CD4-positive, alpha-beta T cell treated with Interleukin-2 at 100 ng/mL for 4 hours (primary cell): ENCODE measurements at places on chromosomes 6 and 20.

DNA sequence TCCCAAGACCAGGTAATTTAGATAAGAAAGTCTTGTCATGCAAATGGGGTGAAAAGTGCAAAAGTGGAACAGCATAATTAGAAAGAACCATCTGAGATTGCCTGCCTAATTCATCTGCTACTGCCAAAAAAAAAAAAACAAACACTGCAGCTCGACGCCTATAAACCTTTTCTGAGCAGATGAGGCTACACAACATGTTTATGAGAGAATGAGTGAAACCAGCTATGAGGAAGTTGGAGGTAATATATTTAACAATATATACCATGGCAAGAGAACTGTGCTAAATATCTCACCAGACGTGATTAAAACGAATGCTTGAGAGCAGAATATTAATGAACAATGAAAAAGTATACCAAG is 50.0 kb downstream of the LAMA4 start:
- no peak for DNase-seq

- DNase-seq, result no peak
These were observed 35.7 kb downstream of the MGME1 start for GRCh38 chr20:18004384-18005031.

GRCh38 chr6:166490671-166491500 is 95.6 kb downstream of the RAMACL start:
- DNase-seq, result no peak

DNA sequence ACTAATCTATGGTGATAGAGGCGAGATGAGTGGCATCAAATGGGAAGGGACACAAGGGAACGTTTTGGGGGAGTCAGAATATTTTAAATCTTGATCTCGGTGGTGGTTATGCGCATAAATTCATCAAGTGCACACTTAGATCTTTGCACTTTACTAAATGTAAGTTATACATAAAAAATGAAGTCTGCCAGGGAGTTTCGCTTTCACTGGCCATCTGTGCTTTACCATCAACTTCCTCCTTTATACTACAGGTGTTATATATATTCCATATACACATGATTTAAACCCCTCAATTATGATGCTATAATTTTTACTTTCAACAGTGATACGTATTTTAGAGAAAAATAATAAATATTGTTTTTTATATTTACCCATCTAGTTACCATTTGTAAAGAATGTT is 97.6 kb upstream of the AKIRIN2 start:
- DNase-seq, result no peak

DNA sequence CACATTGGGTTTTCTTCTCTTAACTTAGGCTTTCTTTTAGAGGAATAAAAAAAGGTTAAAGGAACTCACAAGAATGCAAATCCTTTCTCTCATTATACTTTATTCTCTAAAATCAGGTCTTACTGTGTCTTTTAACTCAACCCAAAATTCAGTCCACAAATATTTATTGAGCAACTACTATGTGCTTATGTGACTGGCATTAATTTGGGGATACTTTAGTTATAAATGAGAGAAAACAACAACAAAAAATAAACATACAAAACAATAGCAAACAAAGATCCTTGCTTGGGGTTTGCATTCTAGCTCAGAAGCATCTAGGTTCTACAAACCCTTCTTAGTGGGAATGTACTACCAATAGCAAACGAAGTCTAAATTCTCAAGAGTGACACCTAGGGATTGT is 266.2 kb downstream of the UTRN start:
- DNase-seq, result no peak

DNA sequence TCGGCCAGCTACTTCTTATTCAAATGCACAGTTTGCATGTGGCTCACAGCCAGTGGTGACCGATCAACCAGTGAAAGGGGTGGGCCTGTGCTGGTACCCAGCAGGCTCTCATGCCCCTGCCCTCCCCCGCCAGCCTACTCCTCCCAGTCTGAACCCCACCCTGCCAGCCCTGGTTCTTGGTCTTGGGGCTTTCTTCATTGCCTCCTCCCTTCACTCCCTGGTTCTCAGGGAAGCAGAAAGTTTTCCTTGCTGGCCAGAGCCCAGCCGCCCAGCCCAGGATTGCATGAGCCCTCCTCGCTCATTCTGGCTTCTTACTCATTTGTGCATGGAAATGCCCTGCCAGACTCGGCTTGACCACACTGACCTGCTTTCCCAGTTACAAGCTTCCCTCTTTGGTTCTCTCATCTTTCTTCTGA is 40.8 kb downstream of the KCNK17 start:
- DNase-seq, result no peak

GRCh38 chr6:46876126-46876525 is 45.6 kb downstream of the ADGRF5 start:
- DNase-seq, result no peak

GRCh38 chr20:32067234-32067821 is 15.3 kb downstream of the HCK start:
- DNase-seq, result no peak

- no peak for DNase-seq
These were observed 9.5 kb downstream of the CYP39A1 start for GRCh38 chr6:46642928-46643751.

GRCh38 chr20:50276119-50277063 is 85.8 kb downstream of the CEBPB start:
- DNase-seq, result no peak

DNA sequence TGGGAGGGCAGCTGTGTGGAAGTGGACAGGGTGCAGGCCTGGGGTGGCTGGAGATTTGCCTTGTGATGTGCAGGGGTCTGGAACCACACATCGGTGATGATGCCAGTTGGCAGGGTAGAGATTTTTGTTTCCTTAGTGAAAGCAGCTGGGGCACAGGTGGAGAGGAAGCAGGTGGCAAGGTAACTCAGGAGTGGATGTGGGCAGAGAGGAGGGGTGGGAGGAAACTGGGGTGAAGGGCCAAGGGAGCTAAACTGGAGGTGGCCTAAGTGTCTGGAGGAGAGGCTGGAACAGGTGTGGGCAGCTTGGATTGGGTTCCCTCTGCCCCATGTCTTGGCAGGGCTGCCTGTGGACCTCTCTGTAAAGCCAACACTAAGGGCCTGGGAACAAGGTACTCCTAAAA is 4.7 kb upstream of the SCUBE3 start:
- DNase-seq, result no peak

DNA sequence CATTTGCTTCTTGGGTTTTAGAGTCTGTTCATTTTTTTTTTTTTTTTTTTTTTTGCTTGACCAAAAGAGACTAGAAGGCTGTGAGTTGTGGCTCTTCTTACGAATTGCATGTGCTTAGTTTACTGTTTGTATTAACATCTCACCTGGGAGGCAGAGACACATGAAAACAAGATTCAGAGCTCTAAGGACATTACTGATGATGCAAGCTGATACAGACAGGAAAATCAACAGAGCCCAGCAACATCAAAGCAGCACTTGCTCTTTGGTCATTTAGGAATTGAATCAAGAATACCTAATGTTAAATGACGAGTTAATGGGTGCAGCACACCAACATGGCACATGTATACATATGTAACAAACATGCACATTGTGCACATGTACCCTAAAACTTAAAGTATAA is 55.7 kb upstream of the HS3ST5 start:
- DNase-seq, result no peak

DNA sequence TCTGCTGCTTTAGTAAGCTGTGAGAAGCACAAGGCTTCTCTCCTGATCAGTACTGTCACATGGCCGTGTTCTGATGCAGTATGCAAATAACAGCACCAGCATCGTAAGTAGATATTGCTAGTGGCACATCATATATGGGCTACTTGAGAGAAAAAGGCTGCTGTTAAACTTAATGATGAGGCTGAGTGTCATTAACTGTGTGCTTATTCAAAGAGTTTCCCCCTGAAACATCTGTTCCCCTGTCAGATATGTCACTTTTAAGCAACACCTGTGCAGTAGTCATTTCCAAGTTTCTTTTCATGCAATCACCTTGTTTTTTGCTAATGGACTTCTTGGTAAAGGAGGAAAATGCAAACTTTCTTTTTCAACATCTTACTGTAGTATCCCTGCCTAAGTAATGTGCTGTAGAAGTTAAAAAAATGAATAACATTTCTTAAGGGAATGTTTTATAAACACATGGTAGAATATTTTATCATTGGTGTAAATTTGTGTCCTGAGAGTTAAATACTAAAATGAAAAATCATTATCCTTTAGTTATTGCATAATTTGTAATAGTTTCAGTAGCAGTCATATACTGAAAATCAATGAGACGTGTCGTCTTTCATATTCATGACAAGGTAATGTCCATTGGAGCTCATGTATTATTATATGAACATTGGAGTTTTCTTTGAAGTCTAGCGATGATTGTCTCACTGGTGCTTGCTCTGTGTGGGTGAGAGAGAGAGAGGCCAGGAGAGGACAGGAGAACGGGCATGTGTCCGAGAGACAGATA is 366.3 kb downstream of the CDKAL1 start:
- DNase-seq, result no peak

- DNase-seq, result no peak
These were observed 81.4 kb downstream of the CTNNBL1 start for GRCh38 chr20:37775200-37775599.

GRCh38 chr6:5424726-5425125 is 163.4 kb downstream of the FARS2 start:
- no peak for DNase-seq

GRCh38 chr20:62230276-62230675 is 8.0 kb upstream of the OSBPL2 start:
- DNase-seq, result no peak

DNA sequence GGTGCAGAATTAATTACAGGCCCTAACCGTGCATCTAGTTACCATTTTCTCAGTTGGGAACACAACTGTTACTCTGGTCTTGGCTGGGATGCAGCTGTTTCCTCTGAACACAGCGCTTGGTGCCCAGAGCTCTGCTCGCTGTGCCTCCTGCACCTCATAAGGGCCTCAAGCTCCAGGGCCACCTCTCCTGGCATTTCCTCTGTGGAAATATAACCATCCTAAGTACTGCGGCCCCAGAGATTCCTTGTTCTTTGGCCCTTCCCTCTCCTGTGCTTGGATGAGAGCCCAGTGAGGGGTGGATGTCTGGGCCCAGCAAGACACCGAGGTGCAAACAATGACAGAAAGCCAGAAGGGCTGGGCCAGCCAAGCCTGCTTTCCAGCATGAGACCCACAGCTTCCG is 169.9 kb upstream of the CST7 start:
- no peak for DNase-seq

GRCh38 chr6:119348096-119348747 is 1.3 kb downstream of the MAN1A1 start:
- peak; percentile 27 for DNase-seq

- no peak for DNase-seq
These were observed 115.5 kb upstream of the SNX9 start for GRCh38 chr6:157707576-157707975.

GRCh38 chr6:30149234-30149633 is 11.8 kb downstream of the TRIM10 start:
- DNase-seq, result no peak

GRCh38 chr20:58621906-58622548 is 29.1 kb upstream of the STX16 start:
- DNase-seq, result no peak

DNA sequence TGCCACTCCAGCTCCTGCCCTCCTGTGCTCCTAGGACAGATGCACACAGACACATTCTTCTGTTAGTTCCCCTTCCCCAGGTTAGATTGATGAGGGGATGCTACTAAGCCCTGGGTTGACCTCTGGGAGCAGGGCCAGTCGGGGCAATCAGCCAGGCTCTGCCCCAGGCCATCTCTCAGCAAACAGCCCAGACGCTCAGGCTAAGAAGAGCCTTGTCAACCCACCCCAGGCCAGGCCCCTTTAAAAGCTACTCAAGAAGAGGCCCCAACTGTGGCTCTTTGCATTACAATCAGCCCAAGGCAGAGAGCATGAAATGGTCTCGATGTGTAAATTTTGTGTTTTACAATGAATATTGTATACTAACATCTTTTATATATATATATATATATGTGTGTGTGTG is 107.4 kb downstream of the TFAP2A start:
- no peak for DNase-seq

DNA sequence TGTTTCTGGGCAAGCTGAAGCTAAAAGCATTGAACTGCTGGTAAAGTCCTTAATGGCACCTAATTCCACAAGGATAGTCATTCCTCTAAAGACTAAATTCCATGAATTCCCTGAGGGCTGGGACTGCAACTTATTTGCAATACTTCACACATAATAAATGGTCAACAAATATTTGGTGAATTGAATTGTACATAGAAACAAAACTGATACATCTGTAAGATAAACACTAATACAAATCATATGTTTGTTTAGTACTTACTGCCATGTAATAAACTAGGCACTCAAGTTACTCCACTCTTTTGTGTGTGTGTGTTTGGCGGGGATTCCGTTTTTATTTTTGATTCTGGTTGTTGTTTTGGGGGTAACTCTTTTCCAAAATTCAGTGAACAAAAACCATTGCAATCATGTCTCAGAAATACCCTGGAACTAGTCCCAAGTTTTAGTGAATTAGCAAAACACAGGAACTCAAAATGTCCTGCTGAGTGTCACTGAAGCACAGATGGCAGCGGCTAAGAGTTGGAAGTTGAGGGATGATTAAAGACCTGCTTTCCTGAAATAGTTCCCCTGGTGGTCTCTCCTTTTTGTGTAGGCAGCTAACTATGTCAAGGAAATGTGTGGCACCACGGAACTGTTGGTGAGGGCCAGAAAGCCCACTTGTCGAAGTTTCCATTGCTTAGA is 74.8 kb upstream of the SNRPB2 start:
- DNase-seq, result no peak

- no peak for DNase-seq
These were observed 215.0 kb upstream of the SHLD1 start for GRCh38 chr20:5535125-5535756.

DNA sequence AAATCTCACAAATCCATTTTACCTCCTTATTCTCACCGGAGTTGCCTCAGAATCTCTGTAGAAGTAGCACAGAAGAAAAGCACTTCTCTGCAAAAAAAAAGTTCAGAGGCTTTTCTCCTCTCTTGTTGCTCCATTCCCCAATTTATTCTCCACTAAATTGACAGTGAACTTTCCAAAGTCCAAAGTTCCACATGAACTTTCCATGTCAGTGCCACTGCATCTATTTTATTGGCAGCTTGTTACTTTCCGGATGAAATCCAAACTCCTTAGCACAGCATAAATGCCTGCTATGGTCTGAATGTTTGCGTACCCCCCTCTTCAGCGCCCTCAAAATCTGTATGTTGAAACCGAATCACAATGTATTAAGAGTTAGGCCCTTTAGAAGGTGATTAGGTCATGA is 77.0 kb upstream of the MAP7 start:
- DNase-seq, result no peak

GRCh38 chr20:44092551-44093248 is 94.3 kb downstream of the JPH2 start:
- DNase-seq, result peak; percentile 18

DNA sequence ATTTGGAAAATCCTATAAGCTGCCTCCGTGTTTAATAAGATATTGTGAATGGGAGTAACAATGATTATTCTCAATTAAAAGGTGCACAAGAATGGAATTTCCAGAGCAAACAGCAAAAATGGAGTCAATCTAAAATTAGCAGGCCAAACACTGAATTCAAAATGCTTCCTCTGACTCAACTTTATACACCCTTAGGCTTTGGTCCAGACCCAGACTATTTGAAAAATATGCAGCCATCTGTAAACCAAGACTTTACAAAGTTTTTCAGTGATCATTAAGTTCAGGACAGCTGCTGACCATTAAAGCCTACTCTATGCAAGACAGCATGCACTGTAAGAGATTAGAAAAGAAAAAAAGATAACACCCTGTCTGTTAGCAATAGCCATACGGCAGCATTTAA is 39.4 kb upstream of the CCN6 start:
- DNase-seq, result no peak

- no peak for DNase-seq
These were observed 16.8 kb downstream of the MRAP2 start for GRCh38 chr6:84050408-84050807.
